NCI-H2081 treated with DMSO at 0.1 percent for 48 hours (cell line): ENCODE measurements at places on chromosomes 7 and 10.

GRCh38 chr10:126114884-126115555 is 218.7 kb downstream of the FANK1 start:
- DNase-seq, result no peak

GRCh38 chr7:24701261-24702235 is 55.7 kb downstream of the GSDME start:
- no peak for DNase-seq

DNA sequence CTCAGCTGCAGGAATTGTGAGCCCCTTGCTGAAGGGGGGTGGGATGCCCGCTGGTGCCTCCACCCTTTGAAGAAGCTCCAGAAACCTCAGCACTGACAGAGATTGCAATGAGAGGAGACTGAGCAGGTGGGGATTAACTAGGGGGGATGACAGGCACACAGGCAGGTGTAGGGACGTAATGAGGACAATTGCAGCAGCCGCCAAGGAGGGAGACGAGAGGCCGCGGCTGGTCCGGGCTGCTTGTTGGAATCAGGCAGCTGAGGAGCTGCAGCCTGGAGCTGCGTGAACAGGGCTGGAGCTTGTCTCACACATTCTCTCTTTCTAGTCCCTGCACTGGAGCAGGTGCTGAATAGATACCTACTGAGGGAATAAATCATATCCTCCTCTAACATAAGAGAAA is 122.0 kb upstream of the TCERG1L start:
- DNase-seq, result no peak

GRCh38 chr7:145795132-145795531 is 321.5 kb upstream of the CNTNAP2 start:
- no peak for DNase-seq

GRCh38 chr10:6755781-6756460 is 175.8 kb upstream of the PRKCQ start:
- no peak for DNase-seq

- no peak for DNase-seq
Measured at GRCh38 chr7:142961973-142962926, at the start of gene KEL. TSS of gene KEL (minus strand) at chr7:142962363. CDS start at chr7:142962206, 157 bp downstream.
